ENCODE measurements at places on chromosomes 7 and 10. TPM values are rescaled to one million over a fixed set of nuclear protein-coding genes. Genes with fewer than 3 reads are reported as not detected.

Gene GTF2IRD2
- polyA plus RNA-seq, result 17.1 TPM

Gene LIPM
- not detected for polyA plus RNA-seq

Gene ATOH7
- polyA plus RNA-seq, result not detected

Gene AQP1
- polyA plus RNA-seq, result 87.6 TPM

Gene GRM3
- polyA plus RNA-seq, result 0.09 TPM

Gene COL17A1
- polyA plus RNA-seq, result 0.08 TPM
